Chondrocyte (in vitro differentiated cells): ENCODE measurements at places on chromosomes 7 and 10. TPM values are rescaled to one million over a fixed set of nuclear protein-coding genes. Genes with fewer than 3 reads are reported as not detected.

The ENKUR gene
- total RNA-seq = 0.45 to 3.2 TPM (median 0.56 TPM) in 3 replicates

The MDFIC gene
- 12.7 to 24.6 TPM (median 15.6 TPM) in 3 replicates for total RNA-seq

The PNPLA8 gene
- total RNA-seq = 25.2 to 26.8 TPM (median 26.2 TPM) in 3 replicates

DNA sequence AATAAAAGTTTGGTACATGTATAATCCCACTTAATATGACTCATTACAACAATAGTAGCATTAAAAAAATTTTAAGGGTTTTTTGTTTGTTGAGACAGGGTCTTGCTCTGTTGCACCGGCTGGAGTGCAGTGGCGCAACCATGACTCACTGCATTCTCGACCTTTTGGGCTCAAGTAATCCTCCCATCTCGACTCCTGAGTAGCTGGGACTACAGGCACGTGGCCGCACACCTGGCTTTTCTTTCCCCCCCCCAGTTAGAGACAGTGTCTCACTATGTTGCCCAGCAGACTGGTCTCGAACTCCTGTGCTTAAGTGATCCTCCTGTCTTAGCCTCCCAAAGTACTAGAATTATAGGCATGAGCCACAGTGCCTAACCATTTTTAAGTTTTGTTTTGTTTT lies 40.7 kb downstream of the KMT2C start:
- H3K27ac ChIP-seq = peak overlapping the region; percentile 29
- no peaks in the 10 kb centered on the region for H3K36me3 ChIP-seq
- peaks cover 38% of the 10 kb centered on the region for H3K4me1 ChIP-seq
- no peak for DNase-seq
- no peak overlapping the region for H3K4me3 ChIP-seq

DNA sequence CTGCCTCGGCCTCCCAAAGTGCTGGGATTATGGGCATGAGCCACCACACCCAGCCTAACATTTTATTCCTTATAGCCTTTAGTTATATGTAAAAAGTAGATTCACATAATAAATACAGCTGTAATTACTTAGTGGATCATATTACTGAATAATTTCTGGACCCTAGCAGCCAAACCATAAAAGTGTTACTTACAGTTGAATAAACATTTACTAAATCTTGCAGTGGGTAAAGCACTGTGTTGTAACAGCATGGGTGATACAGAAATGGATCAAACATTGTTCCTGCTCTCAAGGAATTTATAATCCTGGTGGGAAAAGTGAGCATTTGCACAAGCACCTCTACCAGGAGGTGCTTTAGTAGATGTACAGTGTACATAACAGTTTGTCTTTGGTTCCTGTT lies 25.0 kb downstream of the BPGM start:
- H3K36me3 ChIP-seq = peaks cover 7% of the 10 kb centered on the region
- no peak overlapping the region for H3K4me3 ChIP-seq
- no peaks in the 10 kb centered on the region for H3K27me3 ChIP-seq
- H3K4me1 ChIP-seq = peaks cover 27% of the 10 kb centered on the region
- no peak for DNase-seq

DNA sequence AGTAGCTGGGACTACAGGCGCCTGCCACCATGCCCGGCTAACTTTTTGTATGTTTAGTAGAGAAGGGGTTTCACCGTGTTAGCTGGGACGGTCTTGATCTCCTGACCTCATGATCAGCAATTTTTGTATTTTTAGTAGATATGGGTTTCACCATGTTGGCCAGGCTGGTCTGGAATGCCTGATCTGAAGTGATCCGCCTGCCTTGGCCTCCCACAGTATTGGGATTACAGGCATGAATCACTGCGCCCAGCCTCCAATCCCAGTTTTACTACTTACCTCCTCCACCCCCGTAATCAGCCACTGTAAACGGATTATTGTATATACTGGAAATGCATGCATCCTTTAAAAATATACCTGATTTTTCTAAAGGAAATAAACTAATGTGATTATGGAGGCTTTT lies 35.1 kb upstream of the MTPN start:
- H3K27me3 ChIP-seq = peaks cover 29% of the 10 kb centered on the region
- H3K27ac ChIP-seq = no peak overlapping the region
- no peak overlapping the region for H3K4me3 ChIP-seq
